ENCODE measurements at places on chromosomes 4 and X.
A peak's percentile ranks its signal among the peaks of the same experiment; 100 is the strongest.

DNA sequence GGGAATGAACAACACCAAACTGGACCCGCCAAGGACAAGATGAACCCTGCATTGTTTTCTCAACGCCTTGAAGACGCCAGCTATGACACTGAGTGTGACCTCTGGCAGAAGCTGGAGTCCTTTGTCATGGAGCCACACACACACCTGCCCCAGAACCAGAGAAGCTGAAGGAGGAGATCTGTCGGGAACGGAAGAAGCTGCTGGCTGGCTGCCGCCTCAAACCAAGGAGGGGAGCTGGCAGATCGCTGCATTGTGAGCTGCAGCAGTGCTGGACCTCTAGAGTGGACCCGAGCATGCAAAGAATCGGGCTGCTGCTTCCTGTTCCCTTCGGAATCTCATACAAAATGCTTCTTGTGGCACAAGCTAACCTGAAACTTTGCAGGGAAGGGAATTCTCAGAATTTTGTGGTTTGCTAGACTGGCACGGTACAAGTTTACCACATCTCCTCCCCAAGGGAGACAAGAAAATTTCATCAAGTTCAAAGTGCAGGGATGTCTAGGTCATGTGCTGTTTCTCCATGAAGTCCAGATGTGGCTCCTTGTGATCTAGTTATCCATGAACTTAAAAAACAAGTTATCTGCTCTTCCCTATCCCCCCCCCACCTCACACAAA is 23.4 kb upstream of the GLRB start:
- no peak for DNase-seq

GRCh38 chr4:121677524-121677923 is 19.3 kb downstream of the ANXA5 start:
- no peak for DNase-seq

DNA sequence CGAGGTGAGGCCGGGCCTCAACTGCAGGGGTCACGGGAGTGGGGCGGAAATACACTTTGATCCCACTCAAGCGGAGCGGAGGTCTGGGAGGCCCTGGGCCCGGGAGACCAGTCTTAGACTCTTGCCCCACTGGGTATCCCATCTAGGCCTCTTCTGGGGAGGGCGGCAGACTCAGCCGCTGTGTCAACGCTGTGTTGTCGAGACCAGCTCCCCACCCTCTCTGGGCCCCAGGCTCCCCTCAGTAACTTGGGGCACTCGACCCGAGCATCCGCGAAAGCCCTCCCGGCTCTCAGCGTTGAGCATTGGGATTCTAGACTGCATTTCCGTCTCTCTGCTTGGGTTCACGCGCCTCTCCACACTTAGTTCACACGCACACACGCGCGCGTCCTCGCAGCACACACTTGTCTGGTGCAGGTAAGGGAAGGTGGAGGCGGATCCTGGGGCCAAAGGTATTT is 1.7 kb downstream of the NKX3-2 start:
- DNase-seq: no peak

DNA sequence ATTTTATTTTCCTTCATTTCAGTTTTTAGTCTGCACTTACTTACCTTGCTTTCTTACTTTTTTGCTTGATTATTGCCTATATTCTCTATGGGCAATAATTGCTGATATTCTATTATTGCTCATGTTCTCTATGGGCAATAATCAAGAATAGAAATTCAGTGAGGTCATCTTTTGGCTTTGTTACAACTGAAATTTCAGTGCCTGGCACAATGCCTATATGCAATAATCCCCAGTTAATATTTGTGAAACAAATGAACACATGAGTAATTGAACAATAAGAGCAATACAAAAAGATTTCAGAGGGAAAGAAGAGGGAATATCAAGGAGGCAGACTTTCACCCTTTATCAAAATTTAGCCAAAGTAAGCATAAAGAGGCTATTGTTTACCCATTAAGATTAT is 48.6 kb upstream of the ARSJ start:
- DNase-seq: no peak

- no peak for DNase-seq
Measured at GRCh38 chr4:102783006-102783405, 22.2 kb upstream of the MANBA start.

DNA sequence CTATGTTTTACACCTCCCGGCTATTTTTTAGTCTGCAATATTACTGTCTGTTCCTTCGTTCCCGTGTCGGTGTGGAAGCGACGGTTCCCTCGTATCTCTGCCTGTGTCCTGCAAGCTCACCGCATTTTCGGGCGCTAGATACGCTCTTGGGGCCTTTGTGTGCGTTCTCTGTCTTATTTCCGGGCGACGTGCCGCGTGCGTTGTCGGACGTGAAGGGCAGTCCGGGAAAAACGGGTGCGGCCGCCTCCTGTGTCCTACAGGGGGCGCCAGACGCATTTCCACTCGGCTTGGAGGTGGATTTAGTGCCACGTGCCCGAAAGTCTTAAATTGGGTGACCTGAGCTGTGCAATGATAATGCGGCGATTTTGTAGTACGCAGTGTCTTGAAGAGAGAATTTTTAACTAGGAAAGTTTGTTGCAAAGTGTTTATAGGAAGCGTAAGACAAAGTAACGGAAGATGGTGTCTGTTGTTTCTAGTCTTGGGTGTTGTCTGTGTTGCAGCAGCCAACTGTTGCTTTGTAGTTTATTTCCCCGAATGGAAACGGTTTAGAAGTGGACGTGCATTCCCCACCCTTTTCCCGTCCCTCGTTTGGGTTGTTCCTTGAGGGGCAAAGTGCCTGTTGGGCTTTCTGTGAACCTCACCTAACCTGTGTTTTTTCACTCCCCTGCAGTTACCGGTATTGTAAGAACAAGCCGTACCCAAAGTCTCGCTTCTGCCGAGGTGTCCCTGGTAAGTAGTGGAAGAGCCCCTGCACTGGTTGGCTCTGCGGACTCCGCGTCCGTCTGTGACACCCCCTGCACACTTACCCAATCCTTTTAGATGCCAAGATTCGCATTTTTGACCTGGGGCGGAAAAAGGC is 720 bp downstream of the RPL10 start:
- peak; percentile 60 for DNase-seq

DNA sequence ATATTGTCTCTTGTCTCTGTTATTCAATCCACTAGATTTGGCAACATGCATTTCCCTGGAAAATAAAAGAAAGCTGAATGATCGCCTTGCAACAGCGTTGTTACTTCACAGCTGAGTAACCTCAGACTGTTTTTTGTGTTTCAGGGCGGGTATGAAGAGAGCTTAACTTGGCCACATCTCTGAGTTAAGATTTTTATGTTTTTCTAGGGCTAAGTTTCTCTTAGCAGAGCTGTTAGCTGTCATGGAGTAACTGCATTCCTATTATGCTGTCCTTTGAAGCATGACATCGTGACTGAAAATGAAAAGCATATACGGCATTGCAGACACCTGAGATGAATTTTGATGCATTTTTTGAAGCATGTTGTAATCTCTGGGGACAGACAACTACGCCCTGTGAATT is 1798.9 kb downstream of the PCDH7 start:
- DNase-seq: no peak

DNA sequence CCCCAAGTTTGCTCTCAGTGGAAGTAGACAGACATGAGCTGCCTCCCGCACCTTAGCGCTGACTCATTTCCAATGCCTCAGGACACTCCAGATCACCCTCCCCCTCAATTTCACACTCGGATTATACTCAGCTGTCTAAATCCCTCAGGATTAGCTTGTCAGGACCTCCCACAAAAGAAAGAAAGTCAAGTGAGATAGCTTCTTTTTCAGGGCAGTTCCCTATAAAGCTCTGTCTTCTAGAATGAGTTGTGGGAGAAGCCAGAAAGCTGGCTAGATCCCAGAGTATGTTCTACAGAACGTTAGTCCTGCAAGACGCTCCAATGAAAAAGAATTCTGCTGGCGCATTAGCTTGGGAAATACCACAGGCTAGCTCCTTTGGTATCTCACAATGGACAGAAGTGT is 51.2 kb upstream of the MTNR1A start:
- no peak for DNase-seq

DNA sequence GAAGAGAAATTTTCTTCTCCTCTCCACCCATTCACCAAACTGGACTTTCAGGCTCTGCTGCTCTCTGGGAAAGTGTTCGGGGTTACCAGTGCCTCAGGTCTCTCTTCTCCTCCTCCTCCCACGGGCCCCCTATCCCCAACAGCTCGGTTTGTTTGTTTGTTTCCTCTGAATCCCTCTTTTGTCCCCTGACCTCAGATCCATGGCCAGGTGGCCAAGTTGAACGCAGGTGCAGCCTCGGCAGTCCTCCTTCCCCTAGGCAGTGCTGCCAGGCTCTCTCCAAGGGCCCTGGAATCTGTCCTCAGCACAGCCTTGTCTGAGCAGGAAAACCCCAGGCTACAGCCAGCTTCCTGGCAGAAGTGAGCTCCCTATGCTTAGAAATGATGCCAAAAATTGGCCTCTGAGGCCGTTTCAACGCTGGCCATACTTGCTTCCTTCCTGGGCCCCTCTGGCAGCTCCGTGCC is 60.0 kb downstream of the FHDC1 start:
- DNase-seq: no peak

GRCh38 chr4:76306882-76307659 is 538 bp downstream of the STBD1 start:
- DNase-seq: no peak

DNA sequence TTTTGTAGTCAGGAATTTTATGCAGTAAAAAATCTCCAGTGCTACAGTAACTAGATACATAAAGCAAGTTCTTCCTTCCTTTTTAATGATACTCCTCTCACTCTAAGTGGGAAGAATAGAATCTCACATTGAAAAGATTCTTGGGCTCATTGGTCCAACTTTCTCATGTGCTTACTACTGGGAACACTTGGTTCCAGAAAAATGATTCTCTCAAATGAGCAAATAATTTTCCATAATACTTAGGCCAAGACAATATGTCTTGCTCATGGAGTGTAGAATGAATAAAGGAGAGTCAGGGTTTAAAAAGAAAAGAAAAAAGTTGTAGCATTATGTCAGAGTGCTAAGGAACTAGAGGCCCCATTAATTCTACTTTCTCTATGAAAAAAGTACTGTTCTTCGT is 197.8 kb downstream of the RASL11B start:
- no peak for DNase-seq

- no peak for DNase-seq
Measured at GRCh38 chrX:148536961-148537360, 36.5 kb downstream of the AFF2 start.

DNA sequence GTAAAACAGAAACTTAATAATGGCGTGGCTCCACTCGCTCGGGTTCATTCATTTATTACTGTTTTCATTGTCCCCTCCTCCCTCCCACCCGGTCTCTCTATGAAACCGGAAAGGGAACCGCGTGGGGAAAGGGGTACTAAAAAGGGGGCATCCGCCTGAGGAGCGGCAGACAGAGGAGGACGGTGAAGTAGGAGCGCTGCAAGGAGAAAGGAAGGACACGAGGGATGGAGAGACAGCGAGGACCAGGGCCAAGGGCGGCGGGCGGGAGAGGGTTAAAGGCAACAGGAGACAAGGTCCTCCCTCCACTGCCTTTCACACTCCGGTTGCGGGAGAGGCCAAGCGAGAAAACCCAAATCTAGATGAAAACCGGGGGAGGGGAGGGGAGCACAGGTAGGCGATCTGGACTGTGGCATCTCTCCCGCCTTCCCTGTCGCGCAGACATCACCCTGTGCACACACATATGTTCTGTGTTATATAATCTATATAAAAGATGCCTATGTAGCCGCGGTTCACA is 829 bp downstream of the ELOVL6 start:
- DNase-seq: peak; percentile 28

- DNase-seq: no peak
Measured at GRCh38 chr4:156109943-156110900, 156.6 kb upstream of the CTSO start.

DNA sequence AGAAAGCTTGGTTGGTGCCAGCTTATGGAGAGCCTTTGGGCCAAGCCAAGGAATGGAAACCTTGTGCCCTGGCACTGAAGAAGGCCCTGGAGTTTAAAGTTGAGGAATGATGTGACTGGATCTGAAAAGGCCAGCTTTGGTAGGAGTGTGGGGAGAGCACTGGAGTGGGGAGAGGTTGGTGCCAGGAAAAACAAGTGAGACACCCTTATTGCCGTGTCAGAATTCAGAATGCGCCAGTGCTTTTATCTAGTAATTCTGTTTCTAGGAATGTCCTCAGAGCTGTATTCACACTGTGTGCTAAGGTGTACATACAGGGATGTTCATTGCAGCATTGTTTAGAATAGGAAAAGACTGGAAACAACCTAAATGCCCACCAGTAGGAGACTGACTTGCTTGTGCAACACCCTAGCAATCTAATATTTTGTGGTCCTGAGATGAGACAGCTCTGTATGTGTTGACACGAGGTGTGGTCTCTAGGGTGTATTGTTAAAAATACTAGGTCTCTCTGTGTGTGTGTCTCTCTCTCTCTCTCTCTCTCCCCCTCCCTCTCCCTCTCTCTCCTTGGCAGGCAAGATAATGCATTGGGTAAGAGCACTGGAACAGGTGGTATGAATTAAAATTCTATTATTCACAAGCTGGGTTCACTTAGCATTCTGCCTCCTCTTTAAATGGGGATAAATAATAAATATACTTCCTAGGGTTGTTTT is 107.8 kb downstream of the GATB start:
- DNase-seq: no peak

- DNase-seq: peak; percentile 36
Measured at GRCh38 chr4:56505269-56506130, at the start of gene ARL9. TSS of gene ARL9 (plus strand) at chr4:56505791. CDS start at chr4:56505863, 72 bp downstream.

- DNase-seq: peak; percentile 8
Measured at GRCh38 chr4:86891762-86892635, at the start of gene C4orf36. TSS of gene C4orf36 (minus strand) at chr4:86892422. CDS start at chr4:86891520, 902 bp downstream.

GRCh38 chrX:16560173-16560572 is 89.8 kb upstream of the S100G start:
- no peak for DNase-seq

DNA sequence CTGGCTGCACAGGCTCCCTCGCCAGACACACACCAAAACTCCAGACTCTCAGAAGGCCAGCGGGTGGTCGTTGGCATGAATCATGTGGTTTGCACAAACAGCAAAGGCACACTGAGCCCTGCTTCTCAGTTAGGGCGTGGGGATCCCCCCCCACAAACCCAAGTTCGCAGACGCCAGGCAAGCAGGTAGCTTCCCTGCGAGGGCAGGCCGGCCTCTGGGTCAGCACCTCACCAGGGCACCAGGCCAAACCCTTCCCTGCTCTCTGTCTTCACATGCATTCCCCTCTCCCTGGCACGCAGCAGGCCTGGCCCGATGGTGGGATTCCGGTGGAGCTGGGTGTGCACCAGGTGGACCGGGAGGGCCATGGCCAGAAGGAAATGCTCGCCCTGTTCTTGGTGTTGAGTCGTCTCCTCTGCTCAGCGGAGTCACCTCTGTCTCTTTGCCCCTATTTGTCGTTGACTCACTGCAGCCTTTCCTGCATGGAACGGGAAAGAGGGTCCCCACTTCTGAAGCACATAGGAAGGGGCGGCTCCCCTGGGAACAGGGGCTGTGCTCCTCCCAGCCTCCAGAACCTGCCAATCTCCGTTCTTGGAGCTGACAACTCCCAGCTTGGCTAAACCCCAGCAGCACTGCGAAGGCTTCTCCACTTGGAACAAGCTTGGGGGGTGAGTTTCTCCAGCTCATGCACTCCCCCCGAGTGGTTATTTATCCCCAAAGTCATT is 51.4 kb downstream of the SORCS2 start:
- DNase-seq: no peak

Data from stimulated activated CD4-positive, alpha-beta T cell treated with anti-CD3 and anti-CD28 coated beads, Interleukin-15, amount 100 ng/mL, for 1 hour (primary cell).